ENCODE measurements at places on chromosomes 16 and 17.

DNA sequence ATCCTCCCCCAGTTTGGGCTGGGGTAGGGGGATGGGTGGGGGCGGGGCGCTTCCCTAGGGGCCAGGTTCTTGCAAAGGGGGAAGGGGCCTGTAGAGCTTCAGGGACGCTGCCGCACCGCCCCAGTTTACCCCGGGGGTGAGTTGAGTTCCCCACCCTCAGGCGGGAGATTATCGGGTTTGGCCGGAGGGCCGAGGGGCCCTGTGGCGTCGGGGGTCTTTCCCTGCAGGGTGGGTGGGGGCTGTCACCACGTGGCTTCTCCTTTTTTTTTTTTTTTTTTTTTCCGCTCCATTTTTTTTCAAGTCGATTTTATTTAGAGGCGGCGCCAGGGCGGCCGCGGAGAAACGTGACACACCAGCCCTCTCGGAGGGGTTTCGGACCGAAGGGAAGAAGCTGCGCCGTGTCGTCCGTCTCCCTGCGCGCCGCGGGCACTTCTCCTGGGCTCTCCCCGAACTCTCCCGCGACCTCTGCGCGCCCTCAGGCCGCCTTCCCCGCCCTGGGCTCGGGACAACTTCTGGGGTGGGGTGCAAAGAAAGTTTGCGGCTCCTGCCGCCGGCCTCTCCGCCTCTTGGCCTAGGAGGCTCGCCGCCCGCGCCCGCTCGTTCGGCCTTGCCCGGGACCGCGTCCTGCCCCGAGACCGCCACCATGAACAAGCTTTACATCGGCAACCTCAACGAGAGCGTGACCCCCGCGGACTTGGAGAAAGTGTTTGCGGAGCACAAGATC lies at the start of gene IGF2BP1:
IGF2BP1 (plus strand) TSS at position 283 of the 724 bp plus-strand sequence; CDS start at position 644, 361 bp downstream.
- DNase-seq = peak; percentile 69

DNA sequence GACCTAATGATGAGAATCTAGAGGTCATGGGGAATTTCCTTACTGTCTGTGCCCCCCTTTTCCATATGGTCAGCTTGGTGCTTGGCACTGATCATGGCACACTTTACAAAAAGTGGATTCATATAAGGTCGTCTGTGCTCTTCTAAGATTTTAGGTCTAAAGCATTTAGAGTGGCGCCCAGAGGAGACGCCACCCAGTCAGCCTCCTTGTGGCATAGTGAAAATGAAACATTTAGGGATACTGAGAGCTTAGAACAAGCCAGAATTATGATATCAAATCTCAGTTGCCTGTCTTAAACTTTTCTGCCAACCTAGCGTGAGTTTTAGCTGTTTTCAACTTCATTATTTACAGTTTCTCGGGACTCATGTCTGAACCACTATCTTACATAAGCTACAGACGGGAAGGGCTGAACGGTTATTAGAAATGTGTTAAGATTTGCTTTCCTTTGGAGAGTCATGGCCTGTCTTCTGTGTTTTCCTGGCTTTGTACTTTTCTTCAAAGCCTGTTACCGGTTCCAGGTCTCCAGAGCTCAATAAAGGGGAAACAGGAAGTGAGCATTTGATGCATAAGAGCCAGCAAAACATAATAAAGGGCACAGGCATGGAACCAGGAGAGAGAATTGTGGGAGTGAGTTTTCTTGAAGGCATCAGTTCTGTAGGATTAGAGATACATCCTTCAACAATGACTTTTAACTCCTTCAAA lies 13.7 kb downstream of the ZNRF1 start:
- DNase-seq = no peak

- DNase-seq = no peak
Observed at GRCh38 chr16:31461201-31461920, 2.1 kb downstream of the ARMC5 start.

DNA sequence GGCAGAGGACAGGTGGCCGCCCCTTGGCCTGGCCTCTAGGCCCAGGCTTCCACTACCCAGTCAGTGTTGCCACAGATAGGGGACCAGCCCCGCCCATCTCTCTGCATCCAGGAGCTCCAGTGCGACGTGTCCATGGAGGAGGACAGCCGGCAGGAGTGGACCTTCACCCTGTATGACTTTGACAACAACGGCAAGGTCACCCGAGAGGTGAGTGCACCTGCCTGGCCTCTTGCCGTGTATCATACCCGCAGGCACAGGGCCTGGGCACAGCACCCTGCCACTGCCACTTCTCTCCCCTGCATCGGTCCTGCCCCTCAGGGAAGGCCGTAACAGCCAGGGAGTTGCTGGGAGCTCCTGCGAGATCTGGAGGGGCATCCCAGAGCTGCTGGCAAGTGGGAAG lies 55.7 kb downstream of the SNX20 start:
- no peak for DNase-seq

- no peak for DNase-seq
Observed at GRCh38 chr16:33059206-33059605, 134.8 kb upstream of the TP53TG3C start.

DNA sequence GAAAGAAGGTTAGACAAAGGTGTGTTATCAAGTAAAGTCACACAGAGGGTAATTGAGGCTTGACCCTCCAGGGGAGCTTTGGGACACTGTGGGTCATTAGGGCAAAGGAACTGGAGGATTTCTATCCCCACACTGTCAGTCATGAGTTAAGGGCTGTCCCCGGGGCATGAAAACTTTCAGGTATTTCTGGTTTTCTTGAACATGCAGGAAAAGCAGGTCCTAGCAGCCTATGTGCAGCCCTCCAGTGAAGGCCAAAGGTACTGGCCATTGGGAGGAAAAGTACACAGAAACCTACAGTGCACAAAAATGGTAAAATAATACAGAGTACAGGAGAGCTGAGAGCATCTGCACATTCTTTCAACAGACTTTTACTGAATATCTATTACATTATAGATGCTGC lies 44.4 kb upstream of the SCNN1B start:
- no peak for DNase-seq

DNA sequence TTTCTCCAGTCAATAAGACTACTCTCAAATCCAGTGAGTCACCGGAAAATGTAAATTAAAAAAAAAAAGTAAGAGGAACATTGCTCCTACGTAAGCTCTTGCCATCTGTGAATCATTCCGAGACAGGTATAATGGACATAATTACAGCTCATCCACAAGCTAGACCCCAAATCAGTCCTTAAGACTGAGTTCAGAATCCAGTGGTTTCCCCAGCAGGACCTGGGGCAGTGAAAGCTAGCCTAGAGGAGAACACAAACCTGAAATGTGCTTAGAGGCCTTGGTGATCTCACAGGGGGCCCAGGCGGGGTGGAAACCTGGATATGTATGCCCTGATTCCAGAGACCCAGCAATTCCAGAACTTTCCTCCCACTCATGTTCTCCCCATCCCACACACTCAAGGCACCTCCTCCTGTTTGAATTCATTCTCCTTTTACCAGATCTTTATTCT lies 132.0 kb downstream of the COPRS start:
- no peak for DNase-seq

DNA sequence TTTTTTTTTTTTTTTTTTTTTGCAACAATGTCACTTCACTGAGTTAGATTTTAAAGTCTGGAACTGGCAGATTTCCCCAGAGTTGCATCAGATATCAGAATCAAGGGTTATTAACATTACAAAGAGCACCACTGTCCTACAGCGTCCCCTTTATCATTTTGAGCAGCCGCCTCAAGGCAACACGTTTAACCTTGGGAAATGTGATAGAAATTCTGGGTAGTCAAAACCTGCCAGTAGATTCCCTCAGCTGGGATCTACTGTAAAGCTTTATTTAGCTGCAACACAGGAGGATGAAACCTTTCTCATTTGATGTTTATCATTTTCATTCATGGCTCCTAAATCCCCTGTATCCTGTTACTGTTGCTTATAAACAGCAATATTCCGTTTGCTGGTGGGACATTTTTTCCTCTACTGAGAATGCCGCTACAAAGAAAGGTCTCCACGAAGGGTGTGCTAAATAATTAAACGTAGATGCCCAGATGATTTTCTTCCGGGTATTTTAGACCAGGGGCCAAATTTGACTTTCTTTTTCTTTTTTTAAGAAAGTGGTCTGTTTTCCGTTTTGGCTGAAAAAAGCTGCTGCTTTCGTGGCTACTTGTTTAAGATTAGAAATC lies 436.1 kb upstream of the GOT2 start:
- no peak for DNase-seq

GRCh38 chr16:8951447-8952280 lies 12.0 kb downstream of the USP7 start:
- no peak for DNase-seq

DNA sequence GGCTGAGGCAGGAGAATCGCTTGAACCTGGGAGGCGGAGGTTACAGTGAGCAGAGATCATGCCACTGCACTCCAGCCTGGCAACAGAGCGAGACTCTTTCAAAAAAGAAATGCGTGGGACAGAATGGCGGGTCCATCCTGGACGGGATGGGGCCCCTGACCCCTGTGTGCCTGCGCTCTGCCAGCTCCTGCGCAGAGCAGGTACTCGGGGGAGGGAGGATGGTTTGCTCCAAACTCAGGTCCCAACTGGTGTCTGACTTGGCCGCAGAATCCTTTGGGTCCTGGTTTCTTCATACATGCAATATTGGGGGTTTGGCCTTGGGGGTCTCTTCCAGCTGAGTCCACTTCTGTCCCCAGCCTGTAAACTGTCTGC lies 10.4 kb downstream of the CHMP6 start:
- DNase-seq = no peak

- DNase-seq = no peak
Observed at GRCh38 chr17:21008160-21008915, 34.5 kb downstream of the USP22 start.

DNA sequence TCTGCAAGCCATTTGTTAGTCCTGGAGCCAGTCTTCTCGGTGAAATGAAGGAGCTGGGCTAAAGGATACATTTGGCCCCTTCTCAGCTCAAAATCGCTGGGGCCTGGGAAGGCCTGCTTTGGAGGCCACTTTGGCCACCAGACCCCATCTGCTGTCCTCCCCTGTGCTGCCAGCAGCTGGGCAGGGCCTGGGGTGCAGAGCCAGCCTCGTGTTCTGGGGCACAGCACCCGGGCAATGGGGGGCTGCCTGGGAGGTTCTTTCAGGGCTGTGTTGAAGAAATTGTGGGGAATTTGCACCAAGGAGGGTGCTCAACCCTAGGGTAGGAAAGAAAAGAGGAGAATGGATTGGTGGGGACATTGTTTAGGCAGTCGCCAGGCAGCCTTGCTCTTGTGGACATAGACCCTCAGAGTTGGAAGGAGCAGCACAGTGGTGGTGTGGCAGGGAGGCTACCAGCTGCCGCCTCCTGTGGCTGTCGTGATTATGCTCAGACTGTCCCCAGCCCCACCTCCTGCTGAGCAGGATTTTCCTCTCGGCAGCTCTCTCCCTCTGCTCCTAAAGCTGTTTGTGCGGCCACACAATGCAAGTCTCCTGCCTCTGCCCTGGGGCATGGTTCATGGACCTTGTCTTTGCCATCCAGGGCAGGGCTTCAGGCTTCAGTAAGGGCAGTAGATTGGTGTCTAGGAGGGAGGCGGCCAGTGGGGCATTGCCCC lies 174.8 kb downstream of the NTN1 start:
- no peak for DNase-seq

- no peak for DNase-seq
Observed at GRCh38 chr17:47298712-47299111, 25.0 kb upstream of the EFCAB13 start.

- no peak for DNase-seq
Observed at GRCh38 chr17:14688134-14688533, 387.3 kb downstream of the HS3ST3B1 start.
